ENCODE measurements at places on chromosomes 1 and 21. TPM values are rescaled to one million over a fixed set of nuclear protein-coding genes. Genes with fewer than 3 reads are reported as not detected.

Gene AMY2B
- polyA plus RNA-seq = 318 TPM

GRCh38 chr1:204462229-204462561 lies 32.4 kb downstream of the PIK3C2B start:
- no peaks in the 10 kb centered on the region for H3K27me3 ChIP-seq
- H3K36me3 ChIP-seq = peaks cover 4% of the 10 kb centered on the region
- H3K27ac ChIP-seq = no peak overlapping the region
- H3K4me3 ChIP-seq = no peak overlapping the region

Gene CYP4A22
- 0.11 TPM for polyA plus RNA-seq

- no peak overlapping the region for H3K4me3 ChIP-seq
- H3K27ac ChIP-seq = no peak overlapping the region
- H3K36me3 ChIP-seq = no peaks in the 10 kb centered on the region
- no peaks in the 10 kb centered on the region for H3K4me1 ChIP-seq
- no peak for DNase-seq
These were observed 11.2 kb upstream of the ZNF670 start for GRCh38 chr1:247089616-247090375.

DNA sequence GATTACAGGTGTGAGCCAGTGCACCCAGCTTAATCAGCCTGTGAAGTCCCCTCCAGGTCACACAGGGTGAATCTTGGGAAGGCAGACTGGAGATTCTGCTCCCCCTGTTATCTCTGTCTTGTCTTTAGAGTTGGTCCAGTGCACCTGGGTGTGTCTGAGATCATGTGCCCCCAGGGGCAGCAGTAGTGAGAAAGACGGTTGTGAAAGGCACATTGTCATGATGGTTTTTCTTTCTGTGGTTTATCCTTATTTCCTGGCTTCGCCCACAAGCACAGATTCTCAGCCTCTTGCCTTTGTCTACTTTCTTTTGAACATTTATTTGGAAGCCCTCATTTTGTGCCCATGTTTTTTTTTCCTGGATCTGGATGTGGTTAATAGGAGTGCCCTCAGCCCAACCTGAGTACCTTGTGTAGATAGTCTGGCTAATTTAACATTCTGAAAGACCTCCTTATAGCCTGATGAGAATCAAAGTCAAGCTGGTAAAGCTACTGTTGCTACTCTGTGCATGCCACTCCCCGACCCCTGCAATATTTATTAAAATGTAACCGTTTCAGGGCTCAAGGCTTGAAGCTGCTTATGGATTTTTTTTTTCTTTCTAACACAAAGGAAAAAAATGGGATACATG lies 23.7 kb downstream of the UCK2 start:
- no peak overlapping the region for H3K4me3 ChIP-seq
- H3K36me3 ChIP-seq = no peaks in the 10 kb centered on the region
- DNase-seq = no peak
- H3K4me1 ChIP-seq = peaks cover 4% of the 10 kb centered on the region

DNA sequence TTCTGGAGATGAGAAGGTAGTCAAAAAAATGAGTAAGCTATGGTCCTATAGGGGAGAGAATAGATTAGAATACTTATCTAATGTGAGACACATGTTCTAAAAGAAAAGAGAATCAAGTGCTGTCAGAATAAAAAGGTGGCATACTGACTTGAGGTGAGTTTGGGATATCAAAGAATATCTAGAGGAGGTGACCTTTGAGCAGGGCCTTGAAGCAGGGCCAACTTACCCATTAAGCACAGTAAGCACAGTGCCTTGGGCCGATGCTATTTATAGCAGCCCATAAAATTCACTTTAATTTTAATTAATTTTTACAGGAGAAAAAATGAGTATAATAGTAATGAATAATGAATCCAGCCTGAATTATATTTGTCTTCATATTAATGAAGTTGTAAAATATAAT lies 92.2 kb downstream of the XPR1 start:
- H3K27me3 ChIP-seq = no peaks in the 10 kb centered on the region
- no peaks in the 10 kb centered on the region for H3K36me3 ChIP-seq
- no peak overlapping the region for H3K4me3 ChIP-seq
- no peak overlapping the region for H3K27ac ChIP-seq
- no peaks in the 10 kb centered on the region for H3K4me1 ChIP-seq

DNA sequence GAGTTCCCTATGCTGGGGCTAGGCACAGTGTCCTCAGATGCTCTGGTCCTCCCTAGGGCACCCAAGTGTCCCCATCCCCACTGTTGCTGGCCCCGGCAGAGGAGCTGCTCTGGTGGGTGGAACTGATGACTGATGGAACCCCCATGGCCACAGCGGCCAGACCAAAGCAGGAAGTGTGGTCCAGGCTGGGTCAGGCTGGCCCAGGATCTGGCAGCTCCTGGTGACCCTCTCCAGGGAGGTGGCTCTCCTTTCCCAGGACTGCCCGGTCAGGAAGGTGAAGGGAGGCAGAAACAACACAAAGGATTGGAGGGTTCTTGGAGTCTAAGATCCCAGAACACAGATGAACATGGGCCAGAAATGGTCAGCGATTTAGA lies 1.1 kb downstream of the NKAIN1 start:
- no peak for DNase-seq
- no peaks in the 10 kb centered on the region for H3K4me1 ChIP-seq
- H3K27me3 ChIP-seq = no peaks in the 10 kb centered on the region
- no peak overlapping the region for H3K4me3 ChIP-seq
- H3K36me3 ChIP-seq = no peaks in the 10 kb centered on the region

DNA sequence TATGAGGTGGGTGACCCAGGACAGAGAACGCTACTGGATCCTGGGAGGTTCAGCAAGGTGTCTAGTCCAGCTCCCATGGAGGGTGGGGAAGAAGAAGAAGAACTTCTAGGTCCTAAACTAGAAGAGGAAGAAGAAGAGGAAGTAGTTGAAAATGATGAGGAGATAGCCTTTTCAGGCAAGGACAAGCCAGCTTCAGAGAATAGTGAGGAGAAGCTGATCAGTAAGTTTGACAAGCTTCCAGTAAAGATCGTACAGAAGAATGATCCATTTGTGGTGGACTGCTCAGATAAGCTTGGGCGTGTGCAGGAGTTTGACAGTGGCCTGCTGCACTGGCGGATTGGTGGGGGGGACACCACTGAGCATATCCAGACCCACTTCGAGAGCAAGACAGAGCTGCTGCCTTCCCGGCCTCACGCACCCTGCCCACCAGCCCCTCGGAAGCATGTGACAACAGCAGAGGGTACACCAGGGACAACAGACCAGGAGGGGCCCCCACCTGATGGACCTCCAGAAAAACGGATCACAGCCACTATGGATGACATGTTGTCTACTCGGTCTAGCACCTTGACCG lies 8.6 kb upstream of the PIGV start:
- no peaks in the 10 kb centered on the region for H3K27me3 ChIP-seq
- no peak overlapping the region for H3K4me3 ChIP-seq
- no peak overlapping the region for H3K27ac ChIP-seq
- peaks cover 27% of the 10 kb centered on the region for H3K36me3 ChIP-seq
- peaks cover 17% of the 10 kb centered on the region for H3K4me1 ChIP-seq

DNA sequence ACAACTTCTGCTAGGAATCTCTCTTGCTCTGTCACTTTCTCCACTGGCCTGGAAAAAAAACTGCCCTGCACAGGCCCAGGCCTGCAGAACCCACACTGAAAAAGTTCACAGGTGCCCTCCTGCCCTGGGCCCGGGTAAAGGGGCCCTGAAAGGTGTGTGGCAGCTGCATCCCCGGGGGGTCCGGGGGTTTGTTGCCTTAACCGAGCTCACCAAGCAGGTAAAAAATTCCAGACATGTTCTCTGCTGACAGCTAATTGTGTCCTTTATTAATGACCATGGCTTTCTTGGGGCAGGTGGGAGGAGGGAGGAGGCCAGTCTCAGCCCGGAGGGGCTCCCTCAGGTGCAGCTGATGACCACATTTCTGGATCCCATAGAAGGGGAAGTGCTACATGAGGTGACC lies 122.9 kb downstream of the LACTBL1 start:
- no peaks in the 10 kb centered on the region for H3K4me1 ChIP-seq
- H3K36me3 ChIP-seq = no peaks in the 10 kb centered on the region
- no peaks in the 10 kb centered on the region for H3K27me3 ChIP-seq
- H3K4me3 ChIP-seq = no peak overlapping the region
- H3K27ac ChIP-seq = peak overlapping the region; percentile 57
- no peak for DNase-seq
